ENCODE measurements at places on chromosomes 3 and 15. TPM values are rescaled to one million over a fixed set of nuclear protein-coding genes. Genes with fewer than 3 reads are reported as not detected.
A peak's percentile ranks its signal among the peaks of the same experiment; 100 is the strongest.

GRCh38 chr15:70127288-70127746 lies 29.6 kb upstream of the TLE3 start:
- DNase-seq: peak; percentile 61

DNA sequence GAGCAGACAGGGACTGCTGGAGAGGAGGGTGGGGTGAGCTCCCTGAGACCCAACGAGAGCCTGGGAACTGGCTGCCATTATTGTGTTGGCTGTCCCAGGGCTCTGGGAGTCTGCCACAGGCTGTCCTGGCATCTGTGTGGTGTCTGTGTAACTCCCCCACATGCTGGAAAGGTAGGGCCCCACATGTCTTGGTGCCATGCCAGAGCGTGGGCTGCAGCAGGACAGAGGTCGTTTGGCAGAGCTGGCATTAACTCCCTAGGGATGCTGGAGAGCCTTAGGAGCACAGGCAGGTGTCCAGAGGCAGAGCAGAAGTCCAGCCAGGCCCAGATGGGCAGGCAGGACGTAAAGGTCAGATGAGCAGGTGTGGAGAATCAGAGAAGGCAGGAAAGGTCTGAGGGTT lies 9.7 kb downstream of the TIMP4 start:
- peak; percentile 18 for DNase-seq

DNA sequence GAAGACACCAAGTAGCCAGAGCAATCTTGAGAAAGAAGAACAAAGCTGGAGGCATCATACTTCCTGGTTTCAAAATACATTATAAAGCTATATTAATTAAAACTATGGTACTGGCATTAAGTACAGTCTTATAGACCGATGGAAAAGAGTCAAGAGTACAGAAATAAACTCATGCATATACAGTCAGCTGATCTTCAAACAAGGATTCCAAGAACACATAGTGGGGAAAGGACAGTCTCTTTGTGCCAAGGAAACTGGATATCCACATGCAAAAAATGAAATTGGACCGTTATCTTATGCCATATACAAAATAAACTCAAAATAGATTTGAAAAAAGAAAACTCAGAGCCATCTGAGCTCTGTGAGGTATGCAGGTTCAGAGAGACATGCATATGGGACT lies 57.4 kb downstream of the SERP1 start:
- DNase-seq: no peak

DNA sequence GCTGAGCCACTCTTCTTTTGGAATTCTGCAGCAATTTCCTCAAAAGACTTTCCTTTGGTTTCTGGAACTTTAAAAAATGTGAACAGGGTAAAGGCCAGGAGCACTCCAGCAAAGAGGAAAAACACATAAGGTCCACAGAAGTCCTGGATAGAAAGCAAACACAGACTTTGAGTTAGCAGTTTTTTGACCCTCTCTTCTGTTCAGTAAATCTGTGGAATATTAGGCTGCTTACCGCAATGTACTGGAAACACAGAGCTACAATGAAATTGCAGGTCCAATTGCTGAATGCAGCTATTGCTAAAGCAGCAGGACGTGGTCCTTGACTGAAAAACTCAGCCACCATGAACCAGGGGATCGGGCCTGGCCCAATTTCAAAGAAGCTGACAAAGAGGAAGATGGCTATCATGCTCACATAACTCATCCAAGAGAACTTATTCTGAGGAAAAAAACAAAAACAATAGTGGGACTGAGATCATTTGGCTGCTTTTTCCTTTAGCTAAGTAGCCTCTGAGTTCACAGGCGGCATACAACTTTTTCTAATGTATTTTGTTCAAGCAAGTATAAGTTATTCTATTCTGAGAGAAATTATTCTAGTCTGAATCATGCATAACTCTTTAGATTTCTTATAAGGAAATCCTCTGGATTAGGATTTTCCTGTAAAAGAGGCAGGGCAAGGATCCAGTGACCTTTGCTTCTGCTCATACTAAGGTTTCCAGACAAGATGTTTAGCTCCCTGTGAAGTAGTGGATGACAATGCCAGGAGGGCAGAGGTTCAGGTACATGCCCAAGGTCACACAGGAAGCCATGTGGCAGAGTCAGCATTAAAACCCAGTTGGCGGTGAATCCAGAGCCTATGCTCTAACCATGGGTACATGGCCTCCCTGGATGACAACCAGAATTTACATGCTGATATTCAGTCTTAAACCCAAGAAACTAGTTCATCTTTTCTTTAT lies 28.3 kb downstream of the SLC2A2 start:
- no peak for DNase-seq

DNA sequence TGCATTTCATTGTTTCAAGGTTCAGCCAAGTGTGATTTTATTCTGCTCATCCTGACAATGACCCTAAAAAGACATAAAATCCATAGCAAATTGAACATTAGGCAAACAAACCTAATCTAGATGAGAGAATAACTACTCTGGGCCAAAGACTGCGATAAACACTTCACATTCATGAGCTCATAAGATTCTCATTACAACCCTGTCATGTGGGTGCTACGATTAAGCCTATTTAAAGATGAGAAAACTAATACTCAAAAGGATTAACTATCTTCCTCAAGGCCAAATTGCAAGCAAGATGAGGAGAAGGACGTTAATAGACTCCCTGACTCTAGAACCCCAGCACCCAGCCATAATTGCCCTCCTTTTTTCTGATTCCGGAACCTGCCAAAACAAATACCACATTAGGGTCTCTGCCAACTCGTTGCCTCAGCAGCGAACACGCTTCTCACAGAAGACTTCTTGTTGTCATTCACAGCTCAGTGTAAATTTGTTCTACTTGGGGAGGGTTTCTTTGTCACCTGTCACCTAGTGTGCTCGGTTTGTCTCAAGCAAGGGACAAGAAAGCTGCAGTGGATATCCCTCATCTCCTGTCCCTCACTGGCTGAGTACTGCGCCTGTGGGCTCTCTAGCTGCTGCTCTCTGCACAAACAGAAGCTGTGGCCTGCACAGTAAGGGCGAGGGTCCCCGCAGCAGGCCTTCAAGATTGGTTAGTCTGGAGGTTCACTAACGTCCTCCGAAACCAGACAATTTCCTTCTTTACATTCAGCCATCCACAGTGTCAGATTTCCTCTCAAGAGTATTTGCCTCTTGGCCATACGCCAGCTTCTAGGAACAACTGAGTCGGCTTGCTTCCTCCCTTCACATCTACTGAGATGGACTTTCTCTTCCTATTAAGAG lies 200.0 kb upstream of the UBE2E2 start:
- DNase-seq: peak; percentile 26

DNA sequence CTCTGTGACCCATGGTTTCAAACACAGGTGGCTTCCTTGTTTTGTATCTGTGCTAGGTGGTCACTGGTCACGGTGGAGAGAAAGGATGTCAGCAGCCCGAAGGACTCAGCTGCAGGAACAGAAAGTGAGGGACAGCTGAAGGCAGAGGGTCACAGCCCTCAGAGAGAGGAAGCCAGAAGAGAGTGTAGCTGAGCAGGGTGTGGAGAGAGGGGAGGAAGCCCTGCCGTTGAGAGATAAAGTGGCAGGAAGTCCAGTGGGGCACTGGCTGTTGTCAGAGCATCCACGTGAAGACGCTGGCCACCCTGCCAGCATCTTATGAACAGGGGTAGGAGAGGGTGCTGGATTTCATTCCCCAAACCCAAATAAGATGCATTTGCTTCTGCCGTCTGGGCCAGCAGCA lies 36.9 kb downstream of the LIMD1 start:
- DNase-seq: no peak

- peak; percentile 26 for DNase-seq
These were observed 29.3 kb downstream of the PLA2G4D start for GRCh38 chr15:42065033-42065432.

GRCh38 chr3:160226026-160226907 lies 1.0 kb downstream of the C3orf80 start:
- no peak for DNase-seq

GRCh38 chr3:37457378-37458065 lies 283.1 kb upstream of the LRRFIP2 start:
- no peak for DNase-seq

DNA sequence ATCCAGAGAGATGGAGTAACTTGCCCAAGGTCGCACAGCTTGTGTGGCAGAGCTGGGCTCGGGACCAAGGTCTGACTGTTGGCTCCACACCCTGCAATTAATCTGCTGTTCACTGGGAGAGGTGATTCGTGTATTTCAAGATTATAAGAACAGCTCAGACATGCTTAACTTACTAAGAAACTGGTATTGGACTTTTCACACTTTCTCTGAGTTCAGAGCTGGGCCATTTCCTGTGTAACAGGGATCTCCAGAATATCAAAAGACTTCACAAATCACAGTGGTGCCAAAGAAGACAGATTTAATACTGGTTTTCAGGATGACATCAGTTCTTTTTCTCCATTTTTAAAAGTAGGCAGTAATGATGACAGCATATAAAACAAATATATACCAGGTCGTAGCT lies 156.8 kb upstream of the UBE2E1 start:
- DNase-seq: peak; percentile 22

- peak; percentile 86 for DNase-seq
These were observed 92.1 kb downstream of the IGF2BP2 start for GRCh38 chr3:185732782-185733181.

- peak; percentile 45 for DNase-seq
These were observed 248.1 kb upstream of the NR2E3 start for GRCh38 chr15:71562251-71562650.

DNA sequence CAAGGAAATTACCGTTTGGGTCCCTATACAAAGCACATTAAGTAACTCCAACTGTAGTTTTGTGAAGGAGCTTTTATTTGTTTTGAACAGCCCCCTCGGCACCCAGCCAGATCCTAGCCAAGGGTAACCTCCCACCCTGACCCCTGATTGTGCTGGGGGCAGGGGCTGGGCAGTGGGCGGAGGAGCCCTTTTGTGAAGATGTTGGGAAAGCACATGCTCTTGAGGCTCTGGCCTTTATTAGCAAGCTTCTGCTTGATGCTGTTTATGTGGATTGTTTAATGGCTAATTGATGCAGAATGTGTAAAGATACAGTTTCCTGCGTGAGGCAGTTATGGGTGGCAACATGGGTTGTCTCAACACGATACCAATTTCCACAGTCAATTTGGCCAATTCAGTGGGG lies 136.5 kb downstream of the MAP2K5 start:
- DNase-seq: no peak

DNA sequence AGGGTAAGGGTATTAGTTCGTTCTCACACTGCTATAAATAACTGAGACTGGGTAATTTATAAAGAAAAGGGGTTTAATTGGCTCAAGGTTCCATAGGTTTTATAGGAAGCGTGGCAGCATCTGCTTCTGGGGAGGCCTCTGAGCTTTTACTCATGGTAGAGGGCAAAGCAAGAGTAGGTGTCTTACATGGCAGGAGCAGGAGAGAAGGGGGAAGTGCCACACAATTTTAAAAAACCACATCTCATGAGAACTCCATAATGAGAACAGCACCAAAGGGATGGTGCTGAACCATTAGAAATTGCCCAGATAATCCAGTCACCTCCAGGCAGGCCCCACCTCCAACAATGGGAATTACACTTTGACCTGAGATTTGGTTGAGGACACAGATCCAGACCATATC lies 12.2 kb downstream of the RNF111 start:
- no peak for DNase-seq

DNA sequence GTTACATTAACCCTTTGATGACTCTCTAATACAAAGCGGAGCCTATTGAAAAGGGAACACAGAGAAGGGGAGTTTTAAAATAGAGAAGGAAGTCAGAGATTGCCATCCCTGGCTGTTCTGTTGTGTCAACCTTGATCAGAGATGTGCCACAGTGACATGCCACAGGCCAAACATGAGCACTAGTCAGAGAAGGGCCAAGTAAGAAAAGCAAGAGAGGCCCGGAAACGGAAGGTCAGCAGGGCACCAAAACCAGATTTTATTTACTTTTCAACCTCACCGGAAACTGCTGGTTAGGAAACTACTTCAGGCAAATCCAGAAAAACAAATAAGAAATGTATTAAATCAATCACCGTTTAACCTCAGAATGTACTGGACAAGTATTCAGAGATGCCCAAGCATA lies 171.8 kb downstream of the ALCAM start:
- DNase-seq: peak; percentile 5

DNA sequence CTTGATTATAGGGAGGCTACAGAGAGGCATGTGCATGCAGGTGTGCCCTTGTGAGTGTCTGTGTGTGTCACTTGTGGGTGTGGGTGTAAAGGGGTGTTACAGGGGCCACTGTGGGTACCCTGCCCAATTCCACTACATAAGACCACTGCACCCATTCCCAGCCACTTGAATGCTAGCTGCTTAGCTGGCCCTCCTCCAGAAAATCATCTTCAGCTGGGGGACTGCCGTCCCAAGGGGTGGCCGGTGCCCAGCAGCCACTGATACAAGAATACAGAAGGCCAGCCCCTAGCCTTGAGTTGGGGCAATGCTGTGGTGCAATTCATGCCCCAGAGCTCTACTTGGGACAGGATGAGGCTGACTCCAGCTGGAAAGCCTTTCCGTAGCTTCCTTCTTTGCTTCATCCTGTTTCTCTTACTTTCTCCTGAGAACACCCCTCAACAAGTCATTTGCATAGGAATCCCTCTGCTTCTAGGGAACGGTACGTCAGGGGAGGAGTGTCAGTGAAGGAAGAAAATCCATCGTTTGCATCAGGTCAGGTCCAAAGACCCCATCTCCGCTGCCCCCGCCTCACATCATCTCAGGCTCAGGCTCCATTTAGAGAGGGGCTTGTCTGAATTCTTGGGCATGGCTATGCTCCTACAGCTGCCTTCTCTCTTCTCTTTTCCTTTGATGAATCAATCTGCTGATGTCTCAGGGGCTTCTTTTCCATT lies 72.0 kb downstream of the SCN5A start:
- no peak for DNase-seq

DNA sequence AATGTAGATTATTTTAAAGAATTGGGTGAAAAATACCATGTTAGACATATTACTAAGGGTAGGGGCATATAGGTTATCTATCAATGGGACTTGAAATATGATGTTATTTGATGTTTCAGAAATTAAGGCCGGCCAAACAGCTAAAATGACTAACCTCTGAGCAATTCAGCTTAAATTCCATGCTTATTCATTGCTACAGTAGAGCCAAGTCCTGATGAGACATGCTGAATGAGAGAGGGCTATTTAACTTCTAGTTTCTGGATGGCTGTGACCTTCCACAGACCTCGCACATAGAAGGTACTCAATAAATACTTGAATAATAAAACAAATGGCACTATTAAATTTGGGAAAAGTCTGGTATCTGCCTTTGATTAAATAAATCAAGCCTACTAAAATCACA lies 175.6 kb upstream of the WNT5A start:
- DNase-seq: peak; percentile 23

DNA sequence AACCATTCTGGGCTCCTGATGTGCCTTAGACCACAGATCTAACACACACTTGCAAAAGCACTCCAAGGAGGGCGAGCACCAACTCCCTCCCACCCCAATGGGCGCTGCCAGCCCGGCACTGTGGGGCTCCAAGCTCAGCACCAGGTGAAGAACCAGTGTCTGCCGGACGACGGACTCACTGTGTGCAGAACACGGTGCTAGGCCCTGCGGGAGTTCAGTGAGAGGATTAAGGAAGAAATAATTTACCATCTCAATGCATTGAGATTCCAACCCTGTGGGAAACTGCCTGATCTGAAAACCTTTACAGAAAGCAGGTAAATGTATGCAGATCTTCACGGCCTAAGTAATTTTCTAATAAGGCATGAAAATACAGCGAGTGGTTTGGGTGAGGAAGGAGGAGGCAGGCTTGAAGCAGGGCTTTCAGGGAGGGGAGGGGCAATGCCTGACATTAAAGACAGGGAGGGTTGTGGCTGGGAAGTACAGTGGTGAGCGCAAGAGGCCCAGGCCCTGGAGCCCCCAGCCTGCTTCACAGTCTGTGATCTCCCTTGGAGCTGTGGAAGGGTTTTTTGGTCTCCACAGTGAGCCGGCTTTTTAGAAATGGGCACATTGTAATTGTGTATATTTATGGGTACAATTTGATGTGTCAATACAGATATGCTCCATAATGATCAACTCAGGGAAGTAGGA lies 35.6 kb upstream of the CHRNB4 start:
- DNase-seq: no peak

BFSP2 gene
- total RNA-seq: not detected

CIDEC gene
- not detected for total RNA-seq

FHIT gene
- not detected for total RNA-seq
